ENCODE measurements at places on chromosomes 7 and 10.

DNA sequence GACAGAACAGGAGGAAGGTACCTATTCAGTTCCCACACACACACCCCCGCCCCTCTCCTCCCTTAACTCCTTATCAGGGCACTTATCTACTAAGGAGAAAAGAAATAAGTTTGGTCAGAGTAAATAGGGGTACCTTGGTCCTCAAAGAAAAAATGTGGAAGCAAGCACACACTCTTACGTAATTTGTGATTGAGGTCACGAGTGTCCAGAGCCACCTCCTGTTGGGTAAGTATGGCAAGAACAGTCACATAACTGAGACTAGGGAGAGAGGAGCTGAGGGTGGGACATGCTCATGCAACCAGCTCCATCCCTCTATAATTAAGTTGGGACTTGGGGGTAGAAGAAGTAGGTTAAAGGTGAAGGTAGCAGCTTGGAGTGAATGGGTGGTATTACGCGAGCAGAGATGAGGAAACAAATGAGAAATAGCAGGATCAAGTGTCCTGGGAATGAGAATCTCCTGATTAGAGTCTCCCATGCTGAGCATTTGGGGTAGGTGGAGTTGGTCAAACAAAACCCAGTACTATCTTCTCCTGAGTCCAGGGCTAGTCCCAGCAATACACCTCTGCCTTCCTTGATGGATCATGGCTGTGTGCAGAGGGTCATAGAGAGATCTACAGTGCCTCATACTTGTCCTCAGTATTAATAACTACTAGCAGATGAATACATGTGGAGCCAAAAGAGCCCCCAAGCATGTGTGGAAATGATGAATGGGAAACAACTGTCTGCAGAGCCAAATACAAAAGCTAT is 77.1 kb downstream of the GSAP start:
- H3K27ac ChIP-seq = no peak overlapping the region
- H3K4me1 ChIP-seq = peaks cover 51% of the 10 kb centered on the region
- DNase-seq = no peak
- no peaks in the 10 kb centered on the region for H3K27me3 ChIP-seq
- peak overlapping the region; percentile 49 for H3K4me3 ChIP-seq

DNA sequence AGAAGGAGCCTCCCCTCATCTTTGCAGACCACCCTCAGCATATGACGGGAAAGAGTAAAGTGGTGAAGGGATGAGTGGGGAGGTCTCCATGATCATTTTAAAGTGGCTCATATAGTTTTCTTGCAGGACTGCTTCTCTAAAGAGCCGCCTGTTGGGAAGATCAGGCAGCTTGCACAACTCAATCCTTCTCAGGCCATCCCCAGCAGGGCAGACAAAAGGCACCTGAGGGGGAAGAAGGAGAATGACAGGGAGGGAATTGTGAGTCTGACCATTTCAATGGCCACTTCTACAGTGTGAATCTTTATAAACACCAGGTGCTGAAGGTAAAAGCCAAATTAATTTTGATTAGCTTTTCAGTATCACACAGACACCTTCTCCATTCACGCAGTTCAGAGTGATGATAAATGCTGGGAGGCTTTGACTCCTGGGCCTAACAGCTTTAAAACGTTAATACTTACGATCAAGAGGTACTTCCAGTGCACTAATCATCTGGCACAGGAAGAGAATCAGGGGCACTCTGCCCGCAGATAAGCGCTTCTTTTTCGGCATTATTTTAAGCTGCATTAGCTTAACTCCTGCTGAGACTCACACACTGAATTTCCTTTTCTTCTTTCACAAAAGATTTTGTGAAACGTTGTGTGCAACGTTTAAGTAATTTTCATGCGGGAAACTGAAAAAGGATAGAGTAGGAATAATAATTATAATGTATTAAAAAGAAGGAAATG is 109.5 kb upstream of the LAMB4 start:
- H3K36me3 ChIP-seq = no peaks in the 10 kb centered on the region
- H3K4me1 ChIP-seq = no peaks in the 10 kb centered on the region
- no peak overlapping the region for H3K4me3 ChIP-seq
- H3K27ac ChIP-seq = no peak overlapping the region
- DNase-seq = no peak
- H3K27me3 ChIP-seq = peaks cover 4% of the 10 kb centered on the region

- H3K4me3 ChIP-seq = no peak overlapping the region
- H3K36me3 ChIP-seq = no peaks in the 10 kb centered on the region
- peaks cover 7% of the 10 kb centered on the region for H3K4me1 ChIP-seq
- H3K27me3 ChIP-seq = peaks cover 37% of the 10 kb centered on the region
Measured at GRCh38 chr7:98398567-98399372, 2.1 kb downstream of the BAIAP2L1 start.

DNA sequence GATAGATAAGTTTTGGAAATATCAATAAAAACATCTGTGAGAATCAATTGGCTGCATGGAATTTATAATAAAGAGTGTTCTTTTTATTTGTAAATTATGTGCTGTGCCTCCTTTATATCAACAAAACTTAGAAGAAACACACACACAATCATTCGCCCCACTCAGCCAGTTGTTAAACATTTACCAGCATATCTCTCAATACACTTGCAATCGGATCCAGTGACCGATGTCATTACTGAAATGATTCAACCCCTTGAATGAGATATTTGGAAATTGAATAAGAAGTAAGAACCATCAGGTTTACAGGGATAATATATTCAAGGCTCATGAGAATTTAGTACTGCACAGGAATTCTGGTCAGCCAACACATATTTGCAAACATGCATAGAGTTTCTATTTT is 35.6 kb downstream of the TAF3 start:
- H3K27ac ChIP-seq = no peak overlapping the region
- peaks cover 4% of the 10 kb centered on the region for H3K36me3 ChIP-seq
- H3K27me3 ChIP-seq = peaks cover 3% of the 10 kb centered on the region
- DNase-seq = no peak
- H3K4me1 ChIP-seq = peaks cover 25% of the 10 kb centered on the region

- no peaks in the 10 kb centered on the region for H3K27me3 ChIP-seq
- no peak overlapping the region for H3K4me3 ChIP-seq
- no peak overlapping the region for H3K27ac ChIP-seq
- peaks cover 18% of the 10 kb centered on the region for H3K4me1 ChIP-seq
- peaks cover 64% of the 10 kb centered on the region for H3K36me3 ChIP-seq
Measured at GRCh38 chr10:32489901-32490300, 44.0 kb downstream of the CCDC7 start.

- H3K27me3 ChIP-seq = peaks cover 9% of the 10 kb centered on the region
- no peak overlapping the region for H3K4me3 ChIP-seq
- H3K27ac ChIP-seq = no peak overlapping the region
- no peaks in the 10 kb centered on the region for H3K4me1 ChIP-seq
- H3K36me3 ChIP-seq = no peaks in the 10 kb centered on the region
Measured at GRCh38 chr7:45606050-45606449, 31.9 kb downstream of the ADCY1 start.

- peaks cover 12% of the 10 kb centered on the region for H3K36me3 ChIP-seq
- no peak overlapping the region for H3K4me3 ChIP-seq
- peaks cover 37% of the 10 kb centered on the region for H3K4me1 ChIP-seq
- no peak for DNase-seq
- no peaks in the 10 kb centered on the region for H3K27me3 ChIP-seq
- no peak overlapping the region for H3K27ac ChIP-seq
Measured at GRCh38 chr7:105894131-105894530, 17.7 kb upstream of the ATXN7L1 start.

GRCh38 chr7:138727336-138728099 is 26.4 kb upstream of the SVOPL start:
- H3K4me3 ChIP-seq = no peak overlapping the region
- no peaks in the 10 kb centered on the region for H3K36me3 ChIP-seq
- no peaks in the 10 kb centered on the region for H3K4me1 ChIP-seq
- no peak overlapping the region for H3K27ac ChIP-seq

DNA sequence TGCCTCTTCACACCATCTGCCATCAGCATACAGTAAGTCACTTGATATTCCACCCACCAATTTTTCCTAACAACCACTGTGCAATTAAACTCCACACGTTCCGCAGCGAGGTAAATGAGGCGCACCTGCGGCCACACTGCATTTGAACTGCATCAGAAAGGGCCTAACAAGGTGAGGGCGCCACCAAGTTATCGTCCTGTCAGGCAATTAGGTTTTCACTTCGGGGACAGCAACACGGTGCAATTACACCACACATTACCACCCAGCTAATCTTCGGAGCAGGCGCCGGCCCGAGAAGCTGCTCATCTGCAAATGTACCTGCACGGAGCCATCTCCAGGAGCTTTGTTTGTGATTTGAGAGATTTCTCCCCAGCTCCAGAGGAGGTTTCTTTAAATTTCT is 84.4 kb downstream of the EBF3 start:
- DNase-seq = no peak
- peaks cover 7% of the 10 kb centered on the region for H3K27me3 ChIP-seq
- H3K4me1 ChIP-seq = no peaks in the 10 kb centered on the region
- no peak overlapping the region for H3K27ac ChIP-seq

- no peaks in the 10 kb centered on the region for H3K4me1 ChIP-seq
- no peak overlapping the region for H3K27ac ChIP-seq
- no peaks in the 10 kb centered on the region for H3K36me3 ChIP-seq
- no peaks in the 10 kb centered on the region for H3K27me3 ChIP-seq
Measured at GRCh38 chr7:152914014-152914844, 154.7 kb downstream of the ACTR3B start.

DNA sequence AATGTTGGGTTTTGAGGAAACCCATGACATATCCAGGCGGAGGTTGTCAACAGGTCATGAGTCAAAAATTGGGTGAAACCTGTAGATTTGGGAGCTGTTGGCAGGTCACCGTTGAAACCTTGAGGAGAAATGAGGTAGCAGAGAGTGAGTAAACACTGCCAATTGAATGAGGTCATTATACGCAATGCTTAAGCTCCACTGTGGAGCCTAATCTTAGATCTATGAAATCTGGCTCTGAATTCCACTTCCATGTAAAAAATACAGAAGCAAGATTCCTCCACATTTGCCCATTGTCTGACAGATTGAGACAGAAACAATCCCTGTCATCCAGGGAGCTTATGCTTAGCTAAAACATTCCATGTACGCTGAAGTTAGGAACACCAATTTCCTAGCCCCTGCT is 76.0 kb upstream of the IL6 start:
- DNase-seq = no peak
- H3K27me3 ChIP-seq = peaks cover 2% of the 10 kb centered on the region
- H3K36me3 ChIP-seq = no peaks in the 10 kb centered on the region
- H3K4me3 ChIP-seq = no peak overlapping the region
- no peaks in the 10 kb centered on the region for H3K4me1 ChIP-seq

DNA sequence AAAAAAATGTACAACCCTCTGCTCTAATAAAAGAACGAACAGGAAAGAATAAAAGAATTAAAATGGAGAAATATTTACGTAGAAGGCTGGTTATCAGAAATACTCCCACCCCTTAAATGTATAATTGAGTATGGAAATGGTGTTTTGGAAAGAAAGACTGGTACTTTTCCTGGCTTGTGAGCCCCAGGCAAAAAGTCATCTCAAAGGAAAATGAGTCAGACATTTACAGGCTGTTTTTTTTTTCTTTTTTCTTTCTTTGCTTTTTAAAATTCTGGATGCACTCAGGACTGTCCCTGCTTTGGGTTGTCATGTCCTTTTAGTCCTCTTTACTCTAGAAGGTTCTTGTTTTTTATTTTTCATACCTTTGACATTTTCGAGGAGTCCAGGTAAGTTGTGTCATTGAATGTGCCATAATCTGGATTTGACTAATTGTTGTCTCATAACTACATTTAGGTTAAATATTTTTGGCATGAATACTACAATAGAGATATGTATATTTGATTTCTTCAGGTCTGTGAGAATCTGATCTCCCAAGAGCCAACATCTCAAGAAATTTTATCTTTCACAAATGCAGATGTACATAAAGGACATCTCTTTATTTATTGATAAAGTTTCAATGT is 313.0 kb upstream of the GLI3 start:
- no peak overlapping the region for H3K4me3 ChIP-seq
- peaks cover 4% of the 10 kb centered on the region for H3K27me3 ChIP-seq

GRCh38 chr10:121899727-121900126 is 28.1 kb downstream of the ATE1 start:
- no peak for DNase-seq
- H3K4me3 ChIP-seq = no peak overlapping the region
- no peaks in the 10 kb centered on the region for H3K27me3 ChIP-seq
- peaks cover 5% of the 10 kb centered on the region for H3K4me1 ChIP-seq
- H3K27ac ChIP-seq = no peak overlapping the region

GRCh38 chr10:89207801-89208551 is 859 bp upstream of the CH25H start:
- DNase-seq = no peak
- H3K4me3 ChIP-seq = peak overlapping the region; percentile 81
- H3K27ac ChIP-seq = no peak overlapping the region
- H3K36me3 ChIP-seq = no peaks in the 10 kb centered on the region
- peaks cover 16% of the 10 kb centered on the region for H3K4me1 ChIP-seq
- H3K27me3 ChIP-seq = peaks cover 14% of the 10 kb centered on the region

DNA sequence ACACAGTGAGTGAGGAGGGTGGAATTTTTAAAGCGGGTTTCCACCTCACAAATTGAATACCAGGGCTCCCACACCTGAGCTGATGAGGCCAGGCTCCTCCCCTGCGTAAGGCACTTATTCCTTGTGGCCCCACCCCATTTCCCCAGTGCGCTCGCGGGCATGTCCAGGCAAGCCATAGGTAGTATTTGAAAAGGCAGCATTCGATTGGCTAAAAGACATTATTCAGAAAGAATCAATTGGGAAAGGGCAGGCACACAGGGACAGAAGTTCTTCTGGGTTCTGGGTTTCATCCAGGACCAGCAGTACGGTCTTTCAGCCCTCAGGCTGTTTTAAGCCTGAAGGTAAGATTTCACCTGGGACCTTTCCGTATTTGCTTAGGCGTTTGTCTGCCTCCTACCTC is 222.3 kb downstream of the BBS9 start:
- H3K27ac ChIP-seq = no peak overlapping the region
- no peak for DNase-seq
- H3K27me3 ChIP-seq = no peaks in the 10 kb centered on the region
- no peak overlapping the region for H3K4me3 ChIP-seq
- H3K4me1 ChIP-seq = peaks cover 6% of the 10 kb centered on the region
- H3K36me3 ChIP-seq = peaks cover 2% of the 10 kb centered on the region

- H3K4me3 ChIP-seq = peak overlapping the region; percentile 80
- peaks cover 17% of the 10 kb centered on the region for H3K27me3 ChIP-seq
- peaks cover 7% of the 10 kb centered on the region for H3K36me3 ChIP-seq
- peak overlapping the region; percentile 99 for H3K27ac ChIP-seq
- peak; percentile 86 for DNase-seq
Measured at GRCh38 chr7:150665896-150666295, 19.6 kb upstream of the GIMAP2 start.

DNA sequence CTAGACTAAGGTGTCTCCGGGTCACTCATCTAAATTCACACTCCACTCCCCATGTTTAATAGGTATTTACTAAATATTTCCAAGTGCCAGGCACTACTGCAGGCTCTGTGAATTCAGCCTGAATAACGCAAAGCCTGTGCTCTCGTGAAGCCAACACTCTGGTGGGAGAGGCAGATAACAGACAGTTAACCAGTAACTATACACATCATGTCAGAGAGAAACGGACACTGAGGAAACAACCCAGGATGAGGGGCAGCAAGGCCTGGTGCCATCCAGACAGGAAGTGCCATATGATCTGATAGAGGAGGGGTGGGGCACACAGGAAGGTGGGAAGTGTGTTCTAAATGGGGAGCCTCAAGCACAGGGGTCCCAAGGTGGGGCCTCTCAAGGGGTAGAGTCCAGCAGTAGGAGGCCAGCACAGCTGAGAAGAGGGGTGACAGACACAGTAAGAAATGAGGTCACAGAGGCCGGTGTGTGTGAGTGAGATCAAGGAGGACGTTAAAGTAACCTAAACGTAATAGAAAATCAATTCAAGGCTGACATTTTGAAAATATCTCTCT is 85.3 kb downstream of the LARP4B start:
- H3K4me1 ChIP-seq = peaks cover 45% of the 10 kb centered on the region
- peak overlapping the region; percentile 4 for H3K4me3 ChIP-seq
- peaks cover 22% of the 10 kb centered on the region for H3K36me3 ChIP-seq
- peaks cover 2% of the 10 kb centered on the region for H3K27me3 ChIP-seq
